ENCODE measurements at places on chromosomes 4 and X.

GRCh38 chrX:20500171-20500865 lies 233.6 kb upstream of the RPS6KA3 start:
- no peak for DNase-seq

DNA sequence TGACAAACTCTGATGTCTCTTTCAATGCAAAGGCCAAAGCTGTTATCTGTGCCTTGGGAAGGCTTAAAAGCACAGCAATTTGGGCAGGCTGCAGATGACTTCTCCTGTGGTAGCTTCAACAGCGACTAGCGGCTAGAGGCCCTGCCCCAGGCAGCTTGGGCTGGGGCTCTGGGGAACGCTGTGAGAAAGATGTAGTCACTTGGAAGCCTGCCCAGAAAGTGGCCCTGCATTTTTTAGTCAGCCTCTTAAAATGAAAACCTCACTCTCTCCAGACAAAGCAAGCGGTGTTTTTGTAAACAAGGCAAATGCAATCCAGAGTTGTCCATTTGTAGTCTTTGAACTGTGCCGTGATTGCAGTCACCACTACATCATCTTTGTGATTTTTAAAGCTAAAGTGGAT lies 27.5 kb downstream of the PCYT1B start:
- no peak for DNase-seq

- DNase-seq = no peak
These were observed 290.1 kb upstream of the BMP3 start for GRCh38 chr4:80740375-80740774.

DNA sequence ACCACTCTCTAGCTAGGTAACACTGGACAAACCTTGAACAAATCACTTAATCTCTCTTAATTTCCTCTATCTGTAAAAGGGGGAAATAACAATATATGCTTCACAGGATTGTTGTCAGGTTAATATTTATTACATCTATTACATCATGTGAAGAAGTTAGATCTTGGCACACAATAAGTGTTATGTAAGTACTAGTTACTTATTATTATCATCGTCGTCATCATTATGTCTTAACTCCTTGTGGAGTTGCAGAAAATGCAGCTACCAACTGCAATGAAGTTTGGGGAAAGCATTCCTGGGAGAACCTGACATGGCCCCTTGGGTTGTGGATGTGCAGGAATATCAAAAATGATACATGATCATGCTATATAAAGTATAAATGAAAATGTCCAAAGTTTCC lies 4.8 kb upstream of the JCHAIN start:
- no peak for DNase-seq

DNA sequence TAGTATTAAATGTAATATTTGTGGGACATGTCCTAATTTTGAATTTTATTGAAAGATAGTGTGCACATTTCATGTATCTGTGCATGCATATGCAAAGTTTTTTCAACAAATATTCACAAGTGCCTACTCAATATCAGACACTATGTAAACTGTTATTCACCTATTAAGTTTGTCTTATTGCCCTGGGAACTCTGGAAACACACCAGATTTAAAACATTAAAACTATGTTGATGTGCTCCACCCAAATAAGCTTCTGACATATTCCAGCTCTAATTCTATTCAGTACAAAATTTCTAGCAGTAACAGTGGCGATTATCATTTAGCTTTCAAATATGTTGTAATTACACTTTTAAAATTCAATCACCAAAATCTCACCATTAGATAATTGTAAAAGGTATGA lies 183.1 kb upstream of the TTC29 start:
- DNase-seq = no peak
